ENCODE measurements at places on chromosomes 6 and 20. TPM values are rescaled to one million over a fixed set of nuclear protein-coding genes. Genes with fewer than 3 reads are reported as not detected.

DNA sequence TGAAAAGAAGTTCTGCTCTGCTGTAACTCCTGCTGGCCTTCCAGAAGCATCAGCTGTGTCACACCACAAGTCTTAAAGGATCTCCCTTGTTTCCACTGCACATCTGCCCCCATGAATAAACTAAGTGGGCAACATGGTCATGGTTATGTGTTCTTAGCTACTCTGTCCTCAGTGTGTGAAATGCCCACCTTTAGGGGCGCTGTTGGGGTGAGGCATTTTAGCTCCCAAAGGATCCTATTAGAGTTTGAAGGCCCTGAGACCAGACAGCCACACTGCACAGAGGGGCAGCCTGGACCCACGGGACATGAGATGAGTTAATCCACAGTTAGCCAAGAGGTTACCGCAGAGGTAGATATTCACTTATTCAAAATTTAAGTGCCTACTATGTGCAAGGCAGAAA, 294.3 kb upstream of the QKI start:
- DNase-seq, result no peak

DNA sequence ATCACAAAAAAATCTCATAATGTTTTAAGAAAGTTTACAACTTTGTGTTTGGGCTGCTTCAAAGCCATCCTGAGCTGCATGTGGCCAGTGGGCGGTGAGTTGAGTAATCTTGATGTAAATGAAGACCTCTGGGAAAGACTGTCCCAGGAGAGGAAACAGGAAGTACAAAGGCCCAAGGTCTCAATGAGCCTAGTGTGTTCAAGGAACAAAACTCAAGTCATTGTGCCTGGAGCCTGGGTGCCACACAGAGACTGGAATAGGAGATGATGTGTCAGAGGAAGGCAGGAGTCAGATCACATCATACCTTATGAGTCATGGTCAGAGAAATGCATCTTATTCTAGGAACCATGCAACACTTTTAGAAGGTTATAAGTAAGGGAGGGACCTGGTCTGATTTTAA, 51.5 kb downstream of the COL19A1 start:
- peak; percentile 98 for DNase-seq

DNA sequence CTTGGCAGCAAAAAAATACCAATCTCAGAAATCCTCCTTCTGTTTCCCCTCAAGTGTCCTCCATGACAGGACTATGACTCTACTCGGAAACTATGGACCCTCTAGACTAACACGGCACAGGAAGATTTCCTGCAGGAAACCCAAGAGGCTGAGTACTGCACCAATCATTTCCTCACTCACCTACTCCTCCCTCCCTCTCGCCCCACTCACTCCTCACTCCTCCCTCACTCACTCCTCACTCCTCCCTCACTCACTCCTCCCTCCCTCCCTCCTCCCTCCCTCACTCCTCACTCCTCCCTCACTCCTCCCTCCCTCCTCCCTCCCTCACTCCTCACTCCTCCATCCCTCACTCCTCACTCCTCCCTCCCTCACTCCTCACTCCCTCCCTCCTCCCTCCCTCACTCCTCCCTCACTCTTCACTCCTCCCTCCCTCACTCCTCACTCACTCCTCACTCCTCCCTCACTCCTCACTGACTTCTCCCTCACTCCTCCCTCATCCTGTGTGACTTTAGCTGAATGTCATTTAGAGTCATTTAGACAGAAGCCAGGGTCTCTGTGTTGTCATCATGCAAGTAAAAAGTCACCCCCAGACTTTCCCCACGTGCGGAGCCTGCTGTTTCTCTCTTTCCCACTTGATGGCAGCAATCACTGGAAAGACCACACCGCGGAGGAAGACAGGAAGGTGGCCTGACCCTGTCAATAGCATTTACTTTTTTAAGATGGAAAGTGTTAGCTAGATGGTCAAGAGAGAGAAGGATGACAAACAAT, 226.8 kb upstream of the PDE10A start:
- DNase-seq, result peak; percentile 23

- no peak for DNase-seq
Measured at GRCh38 chr6:33128318-33128717, 52.5 kb downstream of the HLA-DPB1 start.

GRCh38 chr6:104613416-104614001, 246.2 kb downstream of the HACE1 start:
- DNase-seq, result no peak

DNA sequence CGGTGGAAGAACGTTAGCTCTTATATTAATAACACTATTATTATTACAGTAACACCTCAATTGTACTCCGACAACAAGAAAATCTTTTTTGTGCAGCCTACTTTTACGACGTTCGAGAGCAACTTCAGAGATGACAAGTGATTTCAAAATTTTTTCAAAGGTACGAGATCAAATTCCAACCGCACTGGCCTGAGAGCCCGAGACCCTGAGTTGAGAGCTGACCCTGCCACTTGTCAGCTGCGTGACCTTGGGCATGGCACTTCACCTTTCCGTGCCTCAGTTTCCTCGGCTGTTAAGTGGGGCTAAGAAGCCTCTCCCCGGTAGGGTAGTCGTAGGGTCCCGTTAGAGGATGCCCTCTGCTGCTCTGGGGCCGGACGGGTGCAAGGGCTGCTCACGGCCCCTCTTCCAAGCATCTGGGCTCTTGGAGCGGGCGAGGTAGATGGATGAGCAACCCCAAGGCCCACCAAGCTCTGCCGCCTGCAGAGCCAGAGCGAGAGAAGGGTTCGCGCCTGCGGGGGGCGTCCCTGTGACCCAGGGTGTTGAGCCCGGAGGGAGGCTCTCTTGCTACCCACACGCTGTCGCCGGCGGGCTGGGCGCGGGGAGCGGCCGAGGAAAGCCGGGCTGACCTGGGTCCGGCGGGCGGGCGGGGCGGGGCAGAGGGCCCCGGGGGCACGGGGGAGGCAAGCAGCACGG, 510 bp downstream of the NDRG3 start:
- no peak for DNase-seq

DNA sequence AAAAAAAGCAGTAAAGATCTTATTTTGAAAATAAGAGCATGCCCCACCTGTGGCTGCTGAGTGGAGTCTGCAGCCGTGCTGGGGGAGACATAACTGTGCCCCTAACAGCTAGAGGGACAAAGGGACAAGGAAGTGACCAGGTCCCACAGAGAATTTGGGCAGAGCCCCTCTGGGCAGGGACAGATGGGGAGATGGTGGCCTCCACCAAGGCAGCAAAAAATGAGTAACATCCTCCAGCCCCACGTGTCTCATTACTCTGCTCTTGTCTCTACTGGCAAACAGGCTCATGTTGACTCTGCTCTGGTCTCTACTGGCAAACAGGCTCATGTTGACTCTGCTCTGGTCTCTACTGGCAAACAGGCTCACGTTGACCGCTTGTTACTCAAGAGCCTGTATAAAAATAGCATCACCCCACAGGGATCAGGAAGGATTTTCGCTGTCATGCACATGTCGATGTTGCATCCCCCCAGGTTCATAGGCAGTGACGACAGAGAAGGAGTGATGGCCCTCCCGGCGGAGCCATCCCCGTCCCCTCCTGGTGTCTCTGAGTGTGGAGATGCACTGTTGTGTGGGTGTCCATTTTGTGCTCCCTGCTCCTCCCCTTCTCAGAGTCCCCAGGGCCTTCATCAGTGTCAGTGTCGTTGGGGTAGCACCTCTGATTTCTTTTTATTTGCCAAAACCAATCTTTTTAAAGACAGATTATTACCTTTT, 17.3 kb upstream of the PCMTD2 start:
- no peak for DNase-seq

DNA sequence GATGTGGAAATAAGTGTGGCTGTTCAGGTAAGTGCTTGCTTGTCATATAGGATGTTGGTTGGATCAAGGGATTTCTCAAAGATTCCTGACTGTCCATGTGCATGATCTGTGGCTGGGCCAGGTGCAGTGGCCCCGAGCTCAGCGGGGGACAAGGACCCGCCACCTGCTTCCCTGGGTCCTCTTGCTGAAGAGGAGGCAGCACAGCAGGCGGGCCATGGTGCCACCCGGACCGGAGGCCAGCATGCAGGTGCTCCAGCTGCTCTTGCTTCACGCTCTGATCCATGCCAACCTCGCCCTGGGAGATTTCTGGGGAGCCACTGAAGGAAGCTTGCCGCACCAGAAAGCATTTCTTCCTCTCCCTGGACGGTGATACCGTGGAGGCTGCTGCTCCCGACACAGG, 173.8 kb downstream of the HIVEP2 start:
- DNase-seq, result no peak

DNA sequence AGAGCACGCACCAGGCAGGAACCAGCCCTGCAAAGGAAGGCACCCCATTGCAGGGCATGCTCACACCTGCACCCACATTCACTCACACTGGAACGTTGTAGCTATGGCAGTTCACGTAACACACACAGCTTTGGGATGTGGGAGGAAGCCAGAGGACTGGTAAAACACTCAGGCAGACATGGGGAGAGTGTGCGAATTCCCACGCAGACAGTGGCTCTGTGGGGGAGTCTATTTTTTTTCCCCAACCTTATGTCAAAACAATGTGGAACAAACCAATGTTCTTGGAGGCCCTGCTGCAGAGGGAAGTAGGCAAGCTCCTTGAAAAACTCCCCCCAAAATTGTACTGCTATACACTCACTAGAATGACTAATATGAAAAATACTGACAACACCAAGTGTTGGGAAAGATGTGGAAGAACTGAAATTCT, 91.0 kb downstream of the PPP1R14C start:
- DNase-seq, result no peak

DNA sequence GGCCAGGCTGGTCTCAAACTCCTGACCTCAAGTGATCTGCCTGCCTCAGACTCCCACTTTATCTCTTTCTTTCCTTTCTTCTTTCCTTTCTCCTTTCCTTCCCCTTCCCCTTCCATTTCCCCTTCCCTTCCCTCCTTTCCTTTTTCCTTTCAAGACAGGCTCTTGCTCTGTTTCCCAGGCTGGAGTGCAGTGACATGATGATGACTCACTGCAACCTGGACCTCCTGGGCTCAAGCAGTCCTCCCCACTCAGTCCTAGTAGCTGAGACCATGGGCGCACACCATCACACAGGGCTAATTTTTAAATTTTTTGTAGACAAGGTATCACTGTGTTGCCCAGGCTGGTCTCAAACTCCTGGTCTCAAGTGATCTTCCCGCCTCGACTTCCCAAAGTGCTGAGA, 377.6 kb upstream of the ZFP64 start:
- DNase-seq, result peak; percentile 54

DNA sequence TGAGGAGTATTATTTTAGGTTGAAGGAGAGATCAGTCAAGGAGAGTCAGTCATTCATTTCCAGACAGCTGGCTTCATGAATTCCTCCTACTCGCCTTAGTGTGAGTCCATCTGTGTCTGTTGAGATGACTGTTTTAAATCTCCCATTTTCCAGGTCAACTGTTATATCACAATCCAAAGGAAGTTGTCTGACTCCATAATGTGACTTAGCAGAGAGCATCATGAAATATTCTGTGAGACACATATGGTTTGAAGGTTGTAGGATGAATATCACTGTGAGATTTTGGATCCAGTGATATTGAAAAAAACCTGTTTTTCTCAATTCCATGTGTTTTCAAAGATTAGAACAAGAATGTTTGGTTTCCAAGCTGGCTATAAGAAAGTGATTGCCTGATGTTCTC, 530.2 kb upstream of the MAN1A1 start:
- DNase-seq, result no peak

DNA sequence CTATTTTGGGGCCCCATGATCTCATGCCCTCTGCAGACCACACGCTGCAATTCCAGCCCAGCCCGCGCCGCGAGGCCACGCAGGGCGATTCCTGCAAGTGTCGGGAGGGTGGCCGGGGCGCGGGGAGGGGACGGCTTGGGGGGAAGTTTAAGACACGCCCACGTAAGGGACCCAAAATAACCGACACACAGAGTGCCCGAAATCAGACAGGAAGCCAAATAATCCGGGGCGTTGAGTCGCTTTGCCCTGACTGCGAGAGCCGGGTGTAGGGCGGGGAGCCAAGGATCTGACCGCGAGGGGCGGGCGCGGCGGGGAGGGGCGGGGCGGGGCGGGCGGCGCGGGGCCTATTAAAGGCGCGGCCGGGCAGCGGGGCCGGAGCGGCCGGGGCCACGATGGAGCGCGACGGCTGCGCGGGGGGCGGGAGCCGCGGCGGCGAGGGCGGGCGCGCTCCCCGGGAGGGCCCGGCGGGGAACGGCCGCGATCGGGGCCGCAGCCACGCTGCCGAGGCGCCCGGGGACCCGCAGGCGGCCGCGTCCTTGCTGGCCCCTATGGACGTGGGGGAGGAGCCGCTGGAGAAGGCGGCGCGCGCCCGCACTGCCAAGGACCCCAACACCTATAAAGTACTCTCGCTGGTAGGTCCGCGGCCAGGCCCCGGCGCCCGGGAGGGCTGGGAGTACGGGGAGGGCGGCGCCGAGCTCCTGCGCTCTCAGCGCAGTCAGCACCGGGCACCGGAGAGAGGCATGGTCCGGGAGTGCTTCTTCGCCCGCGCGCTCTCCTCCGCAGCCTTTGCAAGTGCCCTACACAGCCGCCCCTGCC, at the start of gene ENPP1:
ENPP1 (plus strand) TSS at position 377 of the 816 bp plus-strand sequence; CDS start at position 393, 16 bp downstream.
- DNase-seq, result peak; percentile 61

DNA sequence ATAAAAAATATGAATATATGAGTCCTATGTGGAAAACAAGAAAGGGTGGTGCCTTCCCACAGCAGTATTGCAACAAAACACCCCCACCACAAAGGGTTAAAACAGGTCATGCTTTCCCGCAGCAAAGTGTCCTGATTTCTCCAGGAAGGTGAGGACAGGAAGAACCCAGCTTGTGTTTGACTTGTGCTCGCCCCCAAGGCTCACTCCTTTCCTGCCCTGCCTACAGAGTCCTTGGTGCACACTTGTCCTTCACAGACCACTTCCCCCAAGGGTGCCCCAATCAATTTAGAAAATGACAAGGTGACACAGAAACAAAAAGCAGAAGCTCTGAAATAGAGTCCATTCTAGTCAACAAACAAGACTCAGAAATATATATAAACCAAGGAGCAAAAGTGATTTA, 237.4 kb downstream of the PTPRK start:
- no peak for DNase-seq

GRCh38 chr6:158771399-158772152, 47.6 kb downstream of the EZR start:
- no peak for DNase-seq

- DNase-seq, result no peak
Measured at GRCh38 chr6:46555129-46555528, 63.9 kb upstream of the RCAN2 start.

GRCh38 chr20:32326504-32326845, 31.7 kb upstream of the ASXL1 start:
- DNase-seq, result no peak

- DNase-seq, result no peak
Measured at GRCh38 chr6:42354702-42355101, 97.0 kb downstream of the TRERF1 start.

GRCh38 chr6:167567142-167568033, 242.5 kb downstream of the TTLL2 start:
- DNase-seq, result peak; percentile 60

The NHSL1 gene
- total RNA-seq, result 7.5 TPM

The RALGAPA2 gene
- 3.7 TPM for total RNA-seq

The PRDM13 gene
- not detected for total RNA-seq

The FILIP1 gene
- 0.85 TPM for total RNA-seq

The ENPP5 gene
- total RNA-seq, result not detected

The OPRL1 gene
- total RNA-seq, result 0.33 TPM

The GHRH gene
- not detected for total RNA-seq

The SOX18 gene
- 0.11 TPM for total RNA-seq

The SLC22A16 gene
- not detected for total RNA-seq

Measured in HT1080 (cell line).